ENCODE measurements at places on chromosomes 6 and 20. TPM values are rescaled to one million over a fixed set of nuclear protein-coding genes. Genes with fewer than 3 reads are reported as not detected.

The SLC26A8 gene
- not detected for total RNA-seq

DNA sequence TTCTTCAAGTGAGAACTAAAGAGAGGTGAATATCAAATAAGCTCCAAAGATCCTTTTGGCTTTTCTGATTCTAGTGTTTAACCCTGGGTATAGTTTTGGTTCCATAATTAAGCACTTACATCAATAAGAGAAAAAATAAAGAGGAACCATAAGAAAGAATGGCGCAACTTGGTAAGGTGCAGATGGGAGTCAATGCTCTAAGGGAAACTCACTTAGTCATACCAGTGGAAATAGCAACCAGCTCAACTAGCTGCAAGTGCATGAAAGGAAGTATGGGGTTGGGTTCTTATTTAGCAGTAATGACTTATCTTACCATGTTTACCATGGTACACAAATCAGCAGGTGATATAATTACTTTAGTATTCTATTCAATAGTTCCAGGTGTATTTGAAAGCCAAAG lies 296.5 kb upstream of the RUNX2 start:
- DNase-seq: no peak

- DNase-seq: no peak
These were observed 19.3 kb downstream of the MAFB start for GRCh38 chr20:40669692-40670091.

- DNase-seq: no peak
These were observed 170.2 kb upstream of the PMEPA1 start for GRCh38 chr20:57879779-57880570.

DNA sequence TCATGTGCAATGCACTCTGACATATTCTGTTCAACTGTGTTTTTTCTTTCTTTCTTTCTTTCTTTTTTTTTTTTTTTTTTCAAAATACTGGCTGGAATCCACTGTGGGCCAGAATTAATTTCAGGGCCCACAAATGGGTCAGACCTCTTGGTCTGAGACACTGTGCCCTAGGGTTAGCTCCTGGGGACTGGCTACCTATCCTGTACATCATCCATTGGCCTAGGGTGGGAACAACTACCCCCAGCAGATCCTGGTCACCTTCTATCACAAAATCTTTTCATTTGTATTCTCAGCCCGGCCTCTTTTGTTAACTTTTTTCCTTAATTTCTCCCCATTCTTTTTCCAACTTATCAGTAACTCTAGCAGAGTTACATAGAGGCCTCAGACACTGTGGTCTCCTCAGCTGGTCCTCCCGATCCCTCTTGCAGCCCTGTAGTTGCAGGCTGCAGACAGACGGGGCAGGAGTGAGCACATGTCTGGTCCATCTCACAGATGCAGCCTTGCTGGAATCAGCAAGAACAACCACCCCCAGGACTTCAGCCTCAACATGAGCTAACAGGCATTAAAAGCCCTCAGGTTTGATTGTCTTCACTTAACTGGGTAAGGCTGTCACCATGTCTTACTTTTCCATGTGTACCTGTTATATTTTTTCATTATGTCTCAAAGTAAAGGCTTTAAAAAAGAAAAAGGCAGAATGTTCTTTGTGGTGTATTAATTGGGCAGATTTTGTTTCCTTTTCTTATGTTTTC lies 41.3 kb downstream of the TXLNB start:
- DNase-seq: peak; percentile 41

GRCh38 chr6:128847431-128848210 lies 35.3 kb upstream of the LAMA2 start:
- no peak for DNase-seq

DNA sequence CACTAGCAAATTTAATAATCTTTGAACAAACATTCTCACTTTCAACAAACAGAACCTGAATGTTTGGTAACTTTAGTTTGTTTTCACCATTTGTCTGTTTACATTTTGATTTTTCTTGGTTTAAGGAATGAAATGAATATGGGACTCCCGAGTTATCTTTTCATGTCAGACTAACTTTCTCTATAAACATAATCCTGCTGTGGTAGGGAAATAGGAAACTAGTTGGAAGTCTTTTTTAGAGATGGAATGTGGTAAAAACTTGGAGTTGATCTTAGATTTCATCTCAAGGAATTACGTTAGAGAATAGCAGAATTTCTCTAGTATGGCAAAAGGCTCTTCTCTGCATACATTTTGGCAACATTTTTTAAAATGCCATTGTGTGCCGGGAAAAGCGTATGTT lies 206.5 kb downstream of the CDKAL1 start:
- DNase-seq: no peak

GRCh38 chr6:111674883-111675282 lies 69.2 kb upstream of the TRAF3IP2 start:
- no peak for DNase-seq
